ENCODE measurements at places on chromosomes 11 and 22. TPM values are rescaled to one million over a fixed set of nuclear protein-coding genes. Genes with fewer than 3 reads are reported as not detected.

DNA sequence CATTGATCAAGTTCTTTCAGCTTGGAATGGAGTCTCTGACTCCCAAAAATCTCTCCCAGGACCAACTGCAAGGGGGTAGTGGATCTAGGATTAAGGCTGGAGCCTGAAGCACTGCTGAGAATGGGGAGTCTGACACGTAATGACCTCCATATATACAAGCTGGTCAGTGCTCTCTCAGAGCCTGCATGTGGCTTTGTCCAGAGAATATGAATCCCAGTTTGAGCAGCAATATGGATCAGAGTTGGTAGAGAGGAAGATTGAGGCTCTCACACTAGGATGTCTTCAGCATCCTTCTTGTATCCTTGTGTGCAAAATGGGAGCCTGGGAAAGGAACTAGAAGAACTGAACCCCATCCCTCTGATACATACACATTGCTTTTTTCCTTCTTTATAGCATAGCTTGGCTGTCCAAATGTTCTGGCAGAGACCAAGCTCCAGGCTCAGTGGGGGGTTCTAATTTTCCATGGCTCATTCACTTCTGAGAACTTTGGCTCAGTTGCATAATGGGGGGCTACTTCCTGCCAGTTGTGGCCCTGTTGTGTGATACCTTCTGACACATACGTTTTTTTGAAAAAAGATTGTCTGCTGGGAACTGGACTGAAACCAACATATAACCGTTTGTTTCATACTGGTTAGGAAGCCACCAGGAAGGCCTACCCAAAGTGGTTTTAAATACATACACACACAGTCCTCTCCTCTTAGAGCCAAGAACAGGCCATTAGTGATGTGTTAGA, 138.2 kb downstream of the ETS1 start:
- no peak for DNase-seq

GRCh38 chr11:35968386-35969088, 24.7 kb downstream of the LDLRAD3 start:
- DNase-seq = no peak

DNA sequence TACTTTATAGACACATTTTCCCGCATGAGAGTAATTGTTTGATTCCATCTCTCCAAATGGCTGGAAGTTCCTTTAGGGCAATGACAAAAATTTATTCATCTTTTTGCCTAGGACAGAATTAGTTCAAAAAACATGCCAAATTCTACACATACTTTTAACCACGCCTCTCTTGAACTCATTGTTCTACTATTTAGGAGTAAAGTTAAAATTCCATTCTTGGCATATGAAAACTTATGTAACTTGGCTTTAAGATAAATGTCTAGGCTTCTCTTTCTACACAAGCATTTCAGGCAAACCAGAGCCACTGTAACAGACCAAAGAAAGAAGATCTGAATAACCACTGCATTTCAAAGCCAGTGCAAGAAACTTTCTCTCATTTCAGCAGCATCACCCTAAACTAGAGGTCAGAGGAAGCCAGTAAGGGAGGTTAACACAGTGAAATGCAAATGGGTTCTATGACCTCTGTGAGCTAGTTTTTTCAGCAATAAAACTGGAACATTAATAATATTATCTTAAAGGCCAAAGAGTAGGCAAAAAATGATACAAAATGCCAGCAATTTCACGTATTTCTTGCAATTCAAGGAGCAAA, 73.0 kb downstream of the RSF1 start:
- no peak for DNase-seq

P4HA3 gene
- total RNA-seq = not detected

DNA sequence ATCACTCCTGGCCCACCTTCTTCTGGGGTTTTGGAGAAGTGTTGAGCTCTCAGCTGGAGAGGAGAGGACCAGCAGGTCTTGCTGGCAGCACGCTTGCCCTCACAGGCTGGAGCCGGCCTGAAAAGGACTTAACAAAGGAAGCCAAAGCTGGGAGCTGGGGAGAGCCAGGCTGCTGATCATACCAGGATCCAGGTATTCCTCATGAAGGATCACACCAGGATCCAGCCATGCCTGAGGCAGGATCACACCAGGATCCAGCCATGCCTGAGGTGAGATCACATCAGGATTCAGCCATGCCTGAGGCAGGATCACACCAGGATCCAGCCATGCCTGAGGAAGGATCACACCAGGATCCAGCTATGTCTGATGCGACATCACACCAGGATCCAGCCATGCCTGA, 17.0 kb downstream of the MRGPRD start:
- no peak for DNase-seq

DNA sequence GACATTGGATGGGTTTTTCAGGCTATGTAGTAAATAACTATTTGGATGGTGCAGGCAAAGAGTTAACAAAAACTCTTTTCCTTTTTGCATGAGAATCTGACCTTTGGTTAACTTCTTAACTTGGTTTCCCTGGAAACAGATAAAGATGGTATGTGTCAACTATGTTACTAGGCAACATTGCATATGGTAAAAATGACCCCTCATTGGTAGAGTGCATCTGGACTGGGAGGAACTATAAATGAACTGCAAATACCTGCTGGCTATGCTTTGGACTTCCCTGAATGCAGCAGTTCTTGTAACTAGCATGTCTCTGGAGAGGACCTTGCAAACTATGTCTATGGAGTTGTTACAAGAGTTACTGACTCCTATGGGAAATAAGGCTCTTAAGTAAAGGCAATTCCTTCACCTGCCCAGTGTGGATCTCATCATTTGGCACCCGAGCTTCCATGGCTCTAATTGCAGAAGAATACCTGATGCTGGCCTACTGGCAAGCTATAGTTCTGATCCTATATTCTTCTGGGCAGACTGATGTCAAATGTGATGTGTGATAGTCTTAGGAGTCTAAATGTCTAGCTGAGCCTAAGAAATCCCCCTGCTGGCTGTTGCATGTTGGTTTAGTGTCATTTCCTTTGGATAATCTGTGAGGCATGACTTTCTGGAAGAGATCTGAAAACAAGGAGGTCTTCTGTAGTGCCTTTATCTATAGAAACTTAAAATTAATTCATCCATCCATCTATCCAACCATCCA, 126.7 kb upstream of the MTMR2 start:
- DNase-seq = no peak

GRCh38 chr22:30610299-30610698, 3.3 kb downstream of the TCN2 start:
- no peak for DNase-seq

DNA sequence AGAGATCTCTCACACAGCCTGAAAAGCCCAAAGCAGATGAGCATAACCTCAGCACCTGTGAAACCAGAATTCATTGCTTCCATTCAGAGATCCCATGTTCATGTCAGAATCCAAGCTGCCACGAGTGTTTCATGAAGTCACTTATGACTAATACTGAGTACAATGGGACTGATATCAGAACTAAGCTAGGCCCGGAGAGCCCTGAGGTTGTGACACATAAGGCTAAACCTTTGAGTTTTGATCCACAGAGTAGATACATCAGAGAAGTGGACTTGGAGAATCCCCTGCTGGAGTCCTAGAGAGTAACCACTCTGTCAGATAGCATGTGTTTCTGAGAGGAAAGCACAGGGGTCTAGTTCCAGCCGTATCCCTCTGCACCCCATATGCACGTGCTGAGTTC, 890 bp upstream of the GLYATL1 start:
- no peak for DNase-seq

GRCh38 chr11:61879152-61879551, 12.2 kb downstream of the FADS3 start:
- no peak for DNase-seq

UBQLNL gene
- total RNA-seq = 0.18 TPM

TEX54 gene
- total RNA-seq = 1.3 TPM

DNA sequence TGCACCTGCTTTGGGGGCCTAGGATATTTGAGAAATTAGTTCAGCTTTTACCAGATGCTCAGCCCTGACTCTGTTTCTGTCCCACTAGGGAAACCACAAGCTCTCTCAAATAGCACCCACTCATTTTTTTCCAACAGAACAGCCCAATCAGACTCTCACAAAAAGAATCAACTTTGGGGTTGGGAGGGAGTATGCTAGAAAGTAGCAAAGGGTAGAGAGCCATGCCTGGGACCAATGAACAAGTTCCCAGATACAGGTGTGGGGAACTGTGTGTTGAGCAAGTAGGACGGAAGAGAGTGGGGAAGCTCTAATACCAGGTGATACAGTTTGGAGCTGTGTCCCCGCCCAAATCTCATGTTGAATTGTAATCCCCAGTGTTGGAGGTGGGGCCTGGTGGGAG, 41.1 kb downstream of the TRIM66 start:
- no peak for DNase-seq

- no peak for DNase-seq
Measured at GRCh38 chr11:108536783-108537182, 38.6 kb upstream of the POGLUT3 start.

DNA sequence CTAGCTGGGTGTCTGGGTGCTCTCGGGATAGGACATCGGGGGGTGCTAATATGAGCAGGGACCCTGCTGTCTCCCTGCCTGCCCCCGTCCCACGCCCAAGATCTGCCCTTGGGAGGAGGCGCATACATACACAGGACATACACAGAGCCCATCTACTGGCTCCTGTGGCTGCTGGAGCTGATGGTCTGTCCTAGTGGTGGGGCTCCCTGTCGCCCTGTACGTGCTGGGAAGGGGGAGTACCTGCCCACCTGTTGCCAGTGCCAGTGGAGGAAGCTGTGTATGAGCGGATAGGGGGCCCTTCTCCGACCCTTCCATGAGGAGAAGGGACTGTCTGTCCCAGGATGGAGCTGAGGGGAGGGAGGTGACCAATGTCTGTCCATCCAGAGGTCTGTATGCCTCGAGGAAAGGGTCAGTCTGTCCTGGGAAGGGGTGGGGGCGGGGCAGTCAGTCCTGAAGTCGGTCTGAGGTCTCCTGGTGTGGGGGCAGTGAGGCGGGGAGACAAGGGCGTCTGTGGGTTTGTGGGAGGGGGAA, 952 bp downstream of the TBC1D10A start:
- no peak for DNase-seq

CCDC90B gene
- total RNA-seq = 24.5 TPM

SLC37A2 gene
- total RNA-seq = 0.17 TPM

SPTBN2 gene
- total RNA-seq = 0.91 TPM

FOLR2 gene
- not detected for total RNA-seq

DNA sequence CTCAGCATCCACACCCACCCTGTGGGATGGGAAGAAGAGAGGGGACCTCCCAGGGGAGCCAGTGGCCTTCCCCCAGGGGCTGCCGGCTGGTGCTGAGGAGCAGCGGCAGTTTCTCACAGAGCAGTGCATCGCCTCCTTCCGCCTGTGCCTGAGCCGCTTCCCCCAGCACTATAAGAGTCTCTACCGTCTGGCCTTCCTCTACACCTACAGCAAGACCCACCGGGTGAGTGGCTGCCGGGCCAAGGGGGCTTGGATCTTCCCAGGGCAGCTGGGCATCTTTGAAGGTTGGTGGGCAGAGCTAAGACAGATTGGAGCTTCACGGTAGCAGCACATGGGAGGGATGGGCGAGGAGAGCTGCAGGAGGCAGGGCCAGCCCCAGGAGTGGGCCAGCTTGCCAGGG, 61.8 kb upstream of the SUSD2 start:
- no peak for DNase-seq

ADAMTS15 gene
- total RNA-seq = not detected

DNA sequence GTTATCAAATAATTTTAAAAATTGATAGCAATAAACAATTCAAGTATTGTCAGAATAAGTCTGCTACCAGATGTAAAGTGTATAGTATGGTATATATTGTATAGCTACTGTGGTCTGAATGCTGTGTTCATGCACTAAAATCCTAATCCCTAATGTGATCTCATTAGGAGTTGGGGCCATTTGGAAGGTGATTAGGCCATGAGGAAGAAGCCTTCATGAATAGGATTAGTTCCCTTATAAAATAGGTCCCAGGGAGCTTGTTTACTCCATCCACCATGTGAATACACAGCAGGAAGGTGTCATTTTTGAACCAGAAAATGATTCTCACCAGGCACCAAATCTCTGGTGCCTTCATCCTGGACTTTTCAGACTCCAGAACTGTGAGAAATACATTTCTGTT, 363.0 kb upstream of the CNTN5 start:
- no peak for DNase-seq

GRCh38 chr11:119094816-119095065, 6.9 kb downstream of the DPAGT1 start:
- DNase-seq = peak; percentile 60

TRIM51 gene
- not detected for total RNA-seq

CABP7 gene
- not detected for total RNA-seq

DNA sequence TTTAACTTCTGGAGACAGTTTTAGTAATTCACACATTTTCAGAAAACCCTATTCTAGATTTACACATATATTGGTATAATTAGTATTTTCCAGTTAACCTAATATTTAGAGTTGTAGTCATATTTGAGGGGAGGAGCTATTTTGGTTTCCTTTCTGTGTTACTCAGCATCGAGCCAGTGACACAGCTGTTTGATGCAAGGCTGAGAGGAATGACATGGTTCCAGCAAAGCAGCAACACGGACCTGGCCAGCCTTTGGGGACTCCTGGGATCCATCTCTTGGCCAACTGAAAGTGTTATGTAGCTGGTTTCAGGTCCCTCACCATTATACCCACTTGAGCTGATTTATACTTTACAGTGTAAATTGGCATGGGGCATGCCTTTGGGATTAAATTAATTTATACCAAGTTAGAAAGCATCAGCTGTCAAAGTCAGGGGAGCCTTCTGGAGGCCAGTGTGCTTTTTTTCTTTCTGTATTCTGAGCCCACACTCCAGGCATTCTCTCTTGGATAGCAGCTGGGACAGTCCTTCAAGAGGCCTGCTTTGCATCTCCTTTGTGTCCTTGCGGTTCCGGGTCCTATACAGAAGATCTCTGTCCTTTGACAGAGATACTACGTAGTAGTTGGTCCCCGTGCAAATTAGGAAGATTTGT, 91.3 kb upstream of the SLC25A18 start:
- DNase-seq = no peak
